Activated naive CD8-positive, alpha-beta T cell treated with anti-CD3 and anti-CD28 coated beads, Interleukin-2, amount 10 ng/mL, durations not matched to agents 7 days and 5 days (primary cell): ENCODE measurements at places on chromosomes 3 and 15. TPM values are rescaled to one million over a fixed set of nuclear protein-coding genes. Genes with fewer than 3 reads are reported as not detected.

Gene TMEM212
- not detected for total RNA-seq

GRCh38 chr15:74868059-74868458 is 5.1 kb downstream of the SCAMP2 start:
- DNase-seq = no peak
- peaks cover 69% of the 10 kb centered on the region for H3K4me1 ChIP-seq
- peak overlapping the region; percentile 52 for H3K4me3 ChIP-seq
- H3K27ac ChIP-seq = peak overlapping the region; percentile 58
- H3K36me3 ChIP-seq = peaks cover 48% of the 10 kb centered on the region

- peaks cover 4% of the 10 kb centered on the region for H3K4me1 ChIP-seq
- DNase-seq = peak; percentile 65
- H3K27ac ChIP-seq = no peak overlapping the region
- H3K4me3 ChIP-seq = no peak overlapping the region
- H3K27me3 ChIP-seq = peaks cover 9% of the 10 kb centered on the region
- no peaks in the 10 kb centered on the region for H3K36me3 ChIP-seq
These were observed 407.3 kb upstream of the ONECUT1 start for GRCh38 chr15:53197426-53197839.

GRCh38 chr3:160617636-160618035 is 52.3 kb upstream of the KPNA4 start:
- H3K27me3 ChIP-seq = peaks cover 19% of the 10 kb centered on the region
- no peak overlapping the region for H3K4me3 ChIP-seq
- DNase-seq = no peak
- no peak overlapping the region for H3K27ac ChIP-seq
- no peaks in the 10 kb centered on the region for H3K4me1 ChIP-seq

DNA sequence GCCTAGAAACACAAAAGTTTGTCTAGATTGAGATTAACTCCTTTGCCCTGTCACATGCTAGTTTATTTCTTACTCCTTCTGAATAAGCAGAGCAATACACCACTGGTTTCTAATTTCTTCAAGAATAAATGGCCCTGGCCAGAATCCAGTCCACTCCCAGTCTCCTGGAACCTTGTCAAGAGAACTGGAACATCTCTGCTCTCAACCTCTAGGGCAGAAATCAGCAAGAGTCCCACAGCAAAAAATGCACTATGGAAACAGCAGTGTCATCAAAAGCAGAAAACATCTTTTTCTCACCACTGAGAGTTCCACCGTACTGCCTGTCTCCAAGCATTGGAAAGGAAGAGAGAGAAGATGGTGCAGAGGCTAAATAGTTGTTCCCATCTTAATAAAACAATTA is 35.9 kb upstream of the PPP2R3A start:
- H3K4me1 ChIP-seq = no peaks in the 10 kb centered on the region
- H3K27ac ChIP-seq = no peak overlapping the region
- H3K36me3 ChIP-seq = no peaks in the 10 kb centered on the region
- no peak for DNase-seq

GRCh38 chr3:78729946-78730345 is 1037.9 kb downstream of the ROBO1 start:
- no peak overlapping the region for H3K4me3 ChIP-seq
- no peaks in the 10 kb centered on the region for H3K27me3 ChIP-seq
- peaks cover 2% of the 10 kb centered on the region for H3K36me3 ChIP-seq
- no peak overlapping the region for H3K27ac ChIP-seq

Gene C3orf18
- 53.2 TPM for total RNA-seq

- H3K27me3 ChIP-seq = no peaks in the 10 kb centered on the region
- DNase-seq = no peak
- H3K4me3 ChIP-seq = peak overlapping the region; percentile 98
- H3K4me1 ChIP-seq = peaks cover 21% of the 10 kb centered on the region
- H3K27ac ChIP-seq = no peak overlapping the region
- peaks cover 5% of the 10 kb centered on the region for H3K36me3 ChIP-seq
These were observed 1.5 kb downstream of the MRPL46 start for GRCh38 chr15:88465633-88466224.

GRCh38 chr15:90233387-90234095 is at the start of gene CIB1:
Gene CIB1 (minus strand): TSS chr15:90233941. CDS start chr15:90233885, 56 bp downstream.
- H3K27ac ChIP-seq = peak within 1 kb of the TSS; percentile 93
- H3K27me3 ChIP-seq = no peaks in the 10 kb centered on the region
- peak; percentile 73 for DNase-seq

Gene KCNAB1
- not detected for total RNA-seq

Gene ATR
- 36.2 TPM for total RNA-seq

DNA sequence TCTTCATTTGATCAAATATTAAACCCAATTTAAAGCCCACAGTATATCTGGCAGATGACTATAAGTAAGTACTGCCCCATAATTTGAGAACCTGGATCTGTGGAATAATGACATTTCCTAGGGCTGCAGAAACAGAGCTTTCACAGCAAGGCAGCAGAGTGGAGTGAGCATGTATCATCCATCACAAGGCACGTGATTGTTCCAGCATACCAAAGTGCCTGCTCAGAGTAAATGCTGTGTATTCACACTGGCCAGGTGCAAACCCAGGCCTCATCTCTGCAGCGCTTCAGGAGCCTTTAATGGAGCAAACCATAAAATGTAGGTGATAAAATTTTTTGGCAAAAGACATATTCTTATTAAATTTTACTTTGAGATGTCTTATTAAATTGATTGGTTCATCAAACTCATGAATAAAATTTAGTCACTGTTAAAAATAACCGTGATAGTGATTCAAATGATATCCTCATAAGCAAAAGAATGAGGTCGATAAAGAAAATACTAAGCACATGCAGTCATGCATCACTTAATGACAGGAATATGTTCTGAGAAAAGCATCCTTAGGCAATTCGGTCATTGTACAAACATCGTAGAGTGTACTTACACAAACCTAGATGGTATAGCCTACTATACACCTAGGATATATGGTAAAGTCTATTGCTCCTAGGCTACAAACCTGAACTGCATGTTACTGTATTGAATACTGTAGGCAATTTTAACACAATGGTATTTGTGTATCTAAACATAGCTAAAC is 99.3 kb upstream of the SLC24A5 start:
- H3K4me1 ChIP-seq = no peaks in the 10 kb centered on the region
- no peak overlapping the region for H3K27ac ChIP-seq

DNA sequence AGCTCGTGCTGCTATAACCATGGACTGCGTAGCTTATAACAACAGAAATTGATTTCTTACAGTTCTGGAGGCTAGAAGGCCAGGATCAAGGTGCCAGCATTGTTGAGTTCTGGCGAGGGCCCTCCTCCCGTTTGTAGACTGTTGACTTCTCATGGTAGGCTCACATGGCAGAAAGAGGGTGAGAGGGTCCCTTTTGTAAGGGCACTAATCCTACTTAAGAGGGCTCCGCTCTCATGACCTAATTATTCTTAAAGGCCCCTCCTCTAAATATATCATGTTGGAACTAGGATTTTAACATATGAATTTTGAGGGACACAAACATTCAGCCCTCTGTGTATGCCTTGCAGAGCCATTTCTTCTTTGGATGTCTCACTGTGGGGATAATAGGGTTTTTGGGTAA is 28.8 kb upstream of the PYDC2 start:
- H3K36me3 ChIP-seq = no peaks in the 10 kb centered on the region
- no peaks in the 10 kb centered on the region for H3K4me1 ChIP-seq
- no peak for DNase-seq
- H3K27me3 ChIP-seq = no peaks in the 10 kb centered on the region

Gene REC114
- not detected for total RNA-seq

- peaks cover 27% of the 10 kb centered on the region for H3K36me3 ChIP-seq
- DNase-seq = no peak
- H3K27me3 ChIP-seq = no peaks in the 10 kb centered on the region
- no peaks in the 10 kb centered on the region for H3K4me1 ChIP-seq
- no peak overlapping the region for H3K4me3 ChIP-seq
These were observed 39.8 kb downstream of the SQOR start for GRCh38 chr15:45674677-45675076.

DNA sequence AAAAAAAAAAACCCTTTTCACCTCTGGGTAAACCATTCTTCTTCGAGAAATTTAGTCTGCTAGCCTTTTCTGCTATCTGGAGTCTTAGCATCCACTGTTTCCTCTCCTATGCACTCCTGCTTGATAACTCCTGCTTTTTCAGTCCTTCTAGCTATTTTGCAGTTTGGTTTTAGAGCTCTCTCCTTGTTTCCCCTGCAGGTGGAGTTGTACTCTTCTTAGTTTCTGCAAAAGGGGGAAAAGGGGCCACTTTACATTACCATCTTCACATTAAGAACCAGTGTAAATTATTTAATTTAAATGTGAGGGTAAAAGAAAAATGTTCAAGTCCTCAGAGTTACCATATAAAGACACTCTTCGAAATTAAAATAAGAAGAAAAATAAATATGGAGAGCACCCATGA is 23.6 kb upstream of the MYLK start:
- no peaks in the 10 kb centered on the region for H3K36me3 ChIP-seq
- H3K4me3 ChIP-seq = no peak overlapping the region
- no peaks in the 10 kb centered on the region for H3K4me1 ChIP-seq
- H3K27me3 ChIP-seq = no peaks in the 10 kb centered on the region

GRCh38 chr3:177210744-177211502 is 13.6 kb upstream of the TBL1XR1 start:
- H3K27ac ChIP-seq = no peak overlapping the region
- no peaks in the 10 kb centered on the region for H3K27me3 ChIP-seq
- H3K4me1 ChIP-seq = peaks cover 7% of the 10 kb centered on the region
- no peak for DNase-seq
- H3K36me3 ChIP-seq = peaks cover 2% of the 10 kb centered on the region

GRCh38 chr3:143810953-143811265 is 37.4 kb downstream of the SLC9A9 start:
- H3K27me3 ChIP-seq = no peaks in the 10 kb centered on the region
- H3K36me3 ChIP-seq = peaks cover 4% of the 10 kb centered on the region
- H3K4me1 ChIP-seq = peaks cover 16% of the 10 kb centered on the region
- H3K27ac ChIP-seq = no peak overlapping the region
- H3K4me3 ChIP-seq = no peak overlapping the region
- no peak for DNase-seq

Gene PTX3
- 0.40 TPM for total RNA-seq

- H3K4me1 ChIP-seq = peaks cover 10% of the 10 kb centered on the region
- no peak overlapping the region for H3K27ac ChIP-seq
- DNase-seq = no peak
- H3K4me3 ChIP-seq = no peak overlapping the region
These were observed 3.9 kb upstream of the PAK2 start for GRCh38 chr3:196735751-196736150.

GRCh38 chr3:175983379-175983778 is 1124.2 kb downstream of the NAALADL2 start:
- H3K27ac ChIP-seq = no peak overlapping the region
- H3K36me3 ChIP-seq = no peaks in the 10 kb centered on the region

DNA sequence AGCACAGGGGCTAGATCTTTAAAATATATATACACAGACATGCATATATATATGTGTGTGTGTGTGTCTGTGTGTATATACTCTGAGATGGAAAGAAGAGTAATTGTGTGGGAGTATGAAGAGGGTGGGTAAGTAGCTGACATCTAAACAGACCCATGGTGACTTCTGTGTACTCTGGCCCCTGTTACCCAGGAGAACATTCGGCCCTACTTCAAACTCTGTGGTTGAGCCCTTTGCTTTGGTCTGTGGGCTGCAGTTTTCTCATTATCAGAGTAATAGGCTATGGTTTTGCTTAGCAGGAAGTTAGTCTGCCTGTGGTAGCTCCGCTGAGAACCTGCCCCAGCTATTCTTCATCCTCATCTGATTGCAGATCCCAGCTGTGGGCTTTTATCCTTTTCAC is 141.4 kb downstream of the RBPMS2 start:
- peaks cover 28% of the 10 kb centered on the region for H3K36me3 ChIP-seq
- no peaks in the 10 kb centered on the region for H3K27me3 ChIP-seq
- DNase-seq = peak; percentile 44
- peak overlapping the region; percentile 62 for H3K4me3 ChIP-seq

GRCh38 chr3:119672776-119673175 is 4.4 kb downstream of the COX17 start:
- peaks cover 30% of the 10 kb centered on the region for H3K4me1 ChIP-seq
- H3K27ac ChIP-seq = no peak overlapping the region
- no peak overlapping the region for H3K4me3 ChIP-seq
- no peak for DNase-seq
- H3K36me3 ChIP-seq = peaks cover 27% of the 10 kb centered on the region

Gene LDHAL6B
- not detected for total RNA-seq

Gene SLC22A14
- 0.22 TPM for total RNA-seq

- peaks cover 4% of the 10 kb centered on the region for H3K27me3 ChIP-seq
- no peaks in the 10 kb centered on the region for H3K36me3 ChIP-seq
- no peak for DNase-seq
- H3K27ac ChIP-seq = no peak overlapping the region
- H3K4me3 ChIP-seq = no peak overlapping the region
- peaks cover 7% of the 10 kb centered on the region for H3K4me1 ChIP-seq
These were observed 31.4 kb upstream of the TPM1 start for GRCh38 chr15:63010920-63011693.

GRCh38 chr15:101444807-101445508 is 44.5 kb downstream of the PCSK6 start:
- H3K4me1 ChIP-seq = peaks cover 5% of the 10 kb centered on the region
- H3K27me3 ChIP-seq = peaks cover 3% of the 10 kb centered on the region
- H3K27ac ChIP-seq = no peak overlapping the region
- H3K36me3 ChIP-seq = no peaks in the 10 kb centered on the region
- H3K4me3 ChIP-seq = no peak overlapping the region
- no peak for DNase-seq

Gene A4GNT
- total RNA-seq = not detected

DNA sequence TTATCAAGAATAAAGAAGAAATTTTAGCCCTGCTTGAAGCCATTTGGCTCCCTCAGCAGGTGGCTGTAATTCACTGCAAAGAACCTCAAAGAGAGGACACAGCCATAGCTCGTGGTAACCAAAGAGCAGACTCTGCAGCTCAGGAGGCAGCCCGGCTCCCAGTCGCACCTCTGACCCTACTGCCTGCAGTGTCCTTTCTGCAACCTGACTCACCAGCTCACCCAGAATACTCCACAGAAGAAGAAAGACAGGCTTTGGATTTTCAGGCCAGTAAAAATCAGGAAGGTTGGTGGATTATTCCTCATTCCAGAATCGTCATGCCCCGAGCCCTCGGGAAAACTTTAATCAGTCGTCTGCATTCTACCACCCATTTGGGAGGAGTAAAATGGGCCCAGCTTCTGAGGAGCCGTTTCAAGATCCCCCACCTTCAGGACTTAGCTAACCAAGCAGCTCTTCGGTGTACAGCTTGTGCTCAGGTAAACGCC is 38.6 kb downstream of the ZBTB11 start:
- DNase-seq = no peak
- no peak overlapping the region for H3K4me3 ChIP-seq
- peaks cover 5% of the 10 kb centered on the region for H3K4me1 ChIP-seq
- H3K36me3 ChIP-seq = no peaks in the 10 kb centered on the region
- no peak overlapping the region for H3K27ac ChIP-seq
- H3K27me3 ChIP-seq = no peaks in the 10 kb centered on the region
